ENCODE measurements at places on chromosomes 3 and 15.

DNA sequence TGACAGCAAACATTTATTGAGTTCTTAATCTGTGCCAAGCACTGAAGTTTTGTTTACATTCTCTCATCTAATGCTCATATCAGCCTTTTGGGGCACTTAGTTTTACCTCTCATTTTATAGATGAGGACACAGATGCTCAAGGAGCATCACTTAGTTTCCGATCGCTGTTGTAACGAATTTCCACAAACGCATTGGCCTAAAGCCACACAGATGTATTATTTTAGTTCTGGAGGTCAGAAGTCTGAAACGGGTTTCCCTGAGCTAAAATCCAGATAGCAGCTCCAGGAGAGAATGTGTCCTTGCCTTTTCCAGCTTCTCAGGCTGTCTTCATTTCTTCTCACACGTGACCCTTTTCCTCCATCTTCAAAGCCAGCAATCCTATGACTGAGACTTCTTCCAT, 11.1 kb downstream of the SEMA6D start:
- DNase-seq = no peak

DNA sequence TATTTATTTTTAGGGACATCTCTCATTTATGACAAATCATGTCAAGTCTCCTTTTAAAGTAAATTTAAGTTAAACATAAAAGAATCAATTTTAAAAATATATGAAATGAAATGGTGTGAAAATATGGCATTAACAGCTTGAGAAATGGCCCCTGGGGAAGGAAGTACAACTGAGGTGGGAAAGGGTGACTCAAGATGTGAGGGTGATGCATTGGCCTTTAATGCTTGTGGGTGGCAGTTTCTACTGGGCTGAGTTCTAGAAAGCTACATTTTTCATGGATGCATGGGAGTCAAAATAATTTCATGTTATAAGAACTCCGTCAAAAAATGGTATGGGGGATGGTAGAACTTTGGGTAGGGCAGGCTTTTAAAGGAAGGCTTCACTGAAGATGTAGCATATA, 708.8 kb upstream of the CFAP20DC start:
- no peak for DNase-seq

GRCh38 chr15:44718180-44718926, 7.0 kb downstream of the B2M start:
- no peak for DNase-seq

- no peak for DNase-seq
Measured at GRCh38 chr3:1207904-1208303, 115.1 kb downstream of the CNTN6 start.

GRCh38 chr3:87462228-87462627, 185.8 kb upstream of the POU1F1 start:
- DNase-seq = no peak

- DNase-seq = no peak
Measured at GRCh38 chr3:12579456-12579855, 22.6 kb downstream of the MKRN2 start.

- DNase-seq = no peak
Measured at GRCh38 chr3:152421162-152421561, 152.4 kb downstream of the MBNL1 start.

DNA sequence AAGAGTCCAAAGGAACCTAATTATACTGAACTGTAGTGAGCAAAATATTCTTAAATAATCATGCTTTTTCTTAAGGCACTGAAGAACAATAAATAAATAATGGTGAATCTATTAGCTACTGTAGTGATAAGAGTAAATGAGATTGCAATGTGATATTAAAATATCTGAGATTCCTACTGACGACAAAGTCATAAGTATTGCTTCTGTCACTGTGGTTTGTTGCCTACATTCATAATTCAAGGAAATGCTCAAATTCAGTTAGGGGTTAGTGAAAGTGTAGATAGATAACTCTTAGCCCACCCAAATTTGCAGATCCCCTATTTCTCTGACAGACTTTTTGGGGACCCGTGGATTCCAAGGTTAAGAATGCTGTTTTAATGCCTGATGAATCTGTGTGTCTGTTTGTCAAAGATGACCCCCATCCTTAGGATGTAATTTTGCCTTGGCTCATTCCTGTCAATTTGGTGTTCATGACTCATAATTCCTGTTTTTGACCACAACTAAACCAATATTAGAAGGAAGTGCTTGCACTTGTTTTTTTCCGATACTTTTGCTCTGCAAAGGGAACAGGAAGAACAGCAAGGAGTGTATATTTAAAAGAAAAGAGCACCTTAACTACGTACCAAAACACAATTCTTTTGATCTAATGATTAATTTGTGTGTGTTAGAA, 86.7 kb downstream of the MAGI1 start:
- DNase-seq = no peak

DNA sequence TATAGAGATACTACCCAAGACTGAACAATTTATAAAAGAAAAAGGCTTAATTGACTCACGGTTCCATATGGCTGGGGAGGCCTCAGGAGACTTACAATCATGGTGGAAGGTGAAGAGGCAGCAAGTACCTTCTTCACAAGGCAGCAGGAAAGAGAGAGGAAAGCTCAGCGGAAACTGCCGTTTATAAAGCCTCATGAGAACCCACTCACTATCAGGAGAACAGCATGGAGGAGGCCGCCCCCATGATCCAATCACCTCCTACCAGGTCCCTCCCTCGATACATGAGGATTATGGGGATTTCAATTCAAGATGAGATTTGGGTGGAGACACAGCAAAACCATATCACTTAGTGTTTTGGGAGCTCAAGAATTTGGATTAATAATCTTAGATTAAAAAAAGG, 240.2 kb downstream of the UACA start:
- no peak for DNase-seq

GRCh38 chr3:152388631-152389030, 119.9 kb downstream of the MBNL1 start:
- no peak for DNase-seq

- DNase-seq = no peak
Measured at GRCh38 chr15:69324565-69324964, 25.9 kb downstream of the PAQR5 start.

DNA sequence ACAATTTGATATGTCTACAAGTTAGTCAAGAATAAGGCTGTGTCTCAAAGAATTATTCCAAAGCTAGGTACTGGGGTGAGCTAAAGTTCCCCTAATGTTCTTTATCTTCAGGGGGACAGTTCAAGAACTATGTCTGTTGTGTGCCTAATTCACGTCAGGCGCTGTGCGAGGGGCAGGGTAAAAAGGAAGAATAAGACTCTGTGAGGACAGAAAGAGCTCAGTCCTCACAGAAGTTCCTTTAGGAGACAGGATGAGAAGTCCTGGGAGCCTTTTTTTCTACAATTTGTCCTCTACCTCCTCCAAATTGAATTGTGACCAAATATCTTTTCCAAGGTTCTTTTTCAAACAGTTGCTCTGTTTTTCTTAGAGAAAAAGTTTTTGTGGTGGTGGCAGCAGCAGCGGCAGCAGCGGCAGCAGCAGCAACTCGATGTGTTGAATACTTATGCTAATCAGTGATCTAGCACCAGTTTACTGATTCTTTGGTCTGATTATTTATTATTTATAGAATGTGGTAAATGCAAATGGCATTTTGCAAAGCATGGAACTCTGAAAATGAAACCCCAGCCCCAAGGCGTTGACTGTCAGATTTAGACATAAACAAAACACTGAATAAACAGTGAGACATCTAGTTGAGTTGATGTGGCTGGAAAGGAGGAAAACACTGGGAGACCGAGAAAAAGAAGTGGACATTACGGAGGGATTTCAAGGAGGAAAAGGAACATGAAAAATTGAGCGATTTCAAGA, 88.6 kb downstream of the GTPBP8 start:
- no peak for DNase-seq

Data from stimulated activated CD8-positive, alpha-beta memory T cell treated with anti-CD3 and anti-CD28 coated beads, Interleukin-2, amount 100 ng/mL, for 1 hour (primary cell).